ENCODE measurements at places on chromosomes 5 and 9.

GRCh38 chr9:136881691-136882108, 4.6 kb upstream of the TRAF2 start:
- no peak for DNase-seq

DNA sequence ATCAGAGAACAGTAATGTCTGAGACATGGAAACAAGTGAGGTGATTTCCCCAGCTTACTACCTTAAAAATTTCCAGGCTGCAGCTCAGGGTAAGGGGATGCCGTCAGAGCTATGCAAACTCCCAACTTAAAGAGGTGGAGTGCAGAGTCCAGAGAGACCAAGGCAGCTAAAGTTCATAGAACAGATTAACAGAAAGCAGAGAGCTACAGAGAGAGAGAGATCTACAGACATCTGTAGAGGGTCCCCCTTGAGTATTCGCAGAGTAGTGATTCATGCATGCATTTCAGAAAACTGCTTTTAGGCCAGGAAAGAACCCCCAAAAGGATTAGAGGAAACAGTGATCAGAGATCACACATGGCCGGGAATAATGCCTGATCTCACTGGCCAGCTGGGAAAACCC, 306.2 kb upstream of the PUM3 start:
- DNase-seq, result no peak

- DNase-seq, result no peak
Measured at GRCh38 chr9:8489835-8490234, 690.3 kb upstream of the DMAC1 start.

- no peak for DNase-seq
Measured at GRCh38 chr9:137965177-137965795, 87.7 kb downstream of the CACNA1B start.

GRCh38 chr9:7370381-7370780, 429.2 kb downstream of the DMAC1 start:
- no peak for DNase-seq

GRCh38 chr9:20187318-20187717, 398.5 kb upstream of the SLC24A2 start:
- no peak for DNase-seq

DNA sequence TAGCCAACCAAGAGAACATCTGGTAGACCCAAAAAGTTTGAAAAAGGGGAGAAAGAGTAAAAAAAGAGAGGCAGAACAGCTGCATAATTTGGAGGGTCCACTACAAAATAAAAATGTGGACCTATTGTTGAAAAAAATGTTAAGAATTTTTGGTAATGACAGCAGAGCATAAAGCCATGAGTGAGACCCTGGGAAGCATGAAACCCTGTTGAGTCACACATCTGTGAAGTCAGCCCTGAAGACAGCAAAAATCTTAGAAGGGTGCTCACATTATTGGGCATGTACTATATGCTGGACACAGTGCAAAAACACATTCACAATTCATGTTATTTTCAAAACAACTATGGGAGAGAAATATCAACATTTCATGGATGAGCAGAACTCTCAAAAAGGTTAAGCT, 56.4 kb upstream of the LIFR start:
- DNase-seq, result no peak

GRCh38 chr9:4563105-4563504, 72.8 kb downstream of the SLC1A1 start:
- DNase-seq, result no peak

GRCh38 chr9:89674667-89675057, 69.8 kb downstream of the GADD45G start:
- no peak for DNase-seq

GRCh38 chr5:86838083-86838482, 220.3 kb downstream of the COX7C start:
- no peak for DNase-seq

DNA sequence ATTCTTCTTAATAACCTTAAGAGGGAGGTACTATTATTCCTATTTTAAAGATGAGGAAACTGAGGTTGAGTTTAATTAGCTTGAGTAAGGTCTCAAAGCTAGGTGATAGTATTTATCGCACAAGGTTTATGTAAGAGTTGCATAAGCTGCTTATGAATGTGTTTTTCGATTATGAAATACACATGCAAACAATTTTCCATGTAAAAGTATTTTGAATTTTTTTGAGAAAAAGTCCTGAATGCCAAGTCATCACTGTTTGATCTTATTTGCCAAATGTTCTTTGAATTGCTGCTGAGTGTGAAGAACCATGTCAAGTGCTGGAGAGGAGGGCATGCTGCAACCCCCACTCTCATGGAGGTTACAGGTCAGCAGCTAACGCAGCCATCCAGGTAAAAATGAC, 174.4 kb downstream of the CARTPT start:
- DNase-seq, result no peak

DNA sequence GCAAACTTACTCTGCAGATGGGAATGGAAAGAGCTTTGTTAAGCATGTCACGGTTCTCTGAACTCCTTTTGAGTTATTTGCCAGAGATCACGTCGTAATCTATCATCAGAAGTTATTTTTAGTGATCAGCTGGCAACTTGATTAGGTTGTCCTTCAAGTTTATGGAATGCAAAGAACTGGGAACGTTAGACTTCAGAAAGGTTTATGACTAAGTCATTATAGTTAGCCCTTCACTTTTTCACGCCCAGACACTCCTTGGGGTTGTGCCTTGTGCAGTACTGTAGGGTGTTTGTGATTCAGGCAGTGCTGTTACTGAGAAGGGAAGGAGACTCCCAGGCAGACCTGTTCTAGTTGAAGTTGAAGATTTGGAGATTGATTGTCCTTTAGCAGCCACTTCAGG, 26.8 kb upstream of the PHF2 start:
- DNase-seq, result no peak

- no peak for DNase-seq
Measured at GRCh38 chr9:123645762-123646161, 284.2 kb downstream of the DENND1A start.

DNA sequence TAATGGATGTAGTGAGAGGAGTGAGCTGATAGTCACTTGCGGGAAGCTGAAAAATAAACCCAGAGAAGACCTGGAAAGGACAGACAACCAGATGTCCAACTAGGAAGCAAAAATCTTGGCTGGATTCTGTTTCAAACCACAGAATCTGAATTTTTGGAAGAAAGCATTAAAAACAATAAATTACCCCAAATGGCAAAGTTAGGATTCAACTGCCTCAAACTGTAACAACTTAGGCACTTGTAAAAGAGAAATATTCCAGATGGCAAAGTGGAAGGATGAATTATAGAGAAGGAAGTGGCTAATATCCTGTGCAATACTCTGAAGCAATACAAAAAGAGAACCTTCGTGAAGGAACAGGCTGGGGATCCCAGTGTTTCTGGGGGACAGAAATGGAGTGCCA, 46.8 kb upstream of the SLIT3 start:
- no peak for DNase-seq

GRCh38 chr5:137613554-137614265, 114.6 kb upstream of the SPOCK1 start:
- no peak for DNase-seq

DNA sequence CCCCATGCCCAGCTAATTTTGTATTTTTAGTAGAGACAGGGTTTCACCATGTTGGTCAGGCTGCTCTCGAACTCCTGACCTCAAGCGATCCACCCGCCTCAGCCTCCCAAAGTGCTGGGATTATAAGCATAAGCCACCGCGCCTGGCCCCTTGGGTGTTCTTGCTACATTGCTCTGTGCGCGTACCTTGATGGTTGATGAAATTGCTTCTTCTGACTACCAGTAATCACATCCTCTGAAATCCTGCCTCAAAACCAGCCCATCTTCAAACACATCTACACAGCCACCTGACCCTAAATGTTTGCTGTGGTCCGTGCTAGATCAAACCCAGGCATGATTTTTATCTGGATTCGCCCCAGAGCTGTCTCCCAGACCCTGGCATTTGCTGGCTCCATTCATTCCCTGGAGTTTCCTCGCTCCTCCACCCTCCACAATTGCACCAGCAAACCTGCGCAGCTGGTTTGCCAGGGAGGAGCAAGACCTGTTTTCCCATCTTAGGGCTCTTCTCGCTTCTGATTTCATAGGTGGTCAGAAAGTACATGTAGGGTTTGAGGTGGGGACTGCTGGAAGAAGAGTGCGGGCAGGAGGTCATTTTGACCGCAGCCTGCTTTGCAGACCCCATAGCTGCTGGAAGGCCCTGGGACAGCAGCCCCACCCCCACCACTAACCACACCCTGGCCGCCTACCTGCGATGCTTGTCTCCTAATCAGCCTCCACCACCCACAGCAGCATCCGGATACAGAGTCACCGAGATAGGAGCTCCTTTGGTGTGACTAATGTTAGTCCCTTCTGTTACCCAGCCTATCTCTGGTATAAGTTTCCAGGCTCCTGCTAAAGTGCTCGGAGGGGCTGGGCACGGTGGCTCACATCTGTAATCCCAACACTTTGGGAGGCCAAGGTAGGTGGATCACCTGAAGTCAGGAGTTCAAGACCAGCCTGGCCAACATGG, 22.7 kb downstream of the SWI5 start:
- DNase-seq, result peak; percentile 40

GRCh38 chr5:43415935-43416802, 4.0 kb upstream of the CCL28 start:
- no peak for DNase-seq

GRCh38 chr9:82457298-82457697, 468.7 kb downstream of the SPATA31D1 start:
- DNase-seq, result no peak

DNA sequence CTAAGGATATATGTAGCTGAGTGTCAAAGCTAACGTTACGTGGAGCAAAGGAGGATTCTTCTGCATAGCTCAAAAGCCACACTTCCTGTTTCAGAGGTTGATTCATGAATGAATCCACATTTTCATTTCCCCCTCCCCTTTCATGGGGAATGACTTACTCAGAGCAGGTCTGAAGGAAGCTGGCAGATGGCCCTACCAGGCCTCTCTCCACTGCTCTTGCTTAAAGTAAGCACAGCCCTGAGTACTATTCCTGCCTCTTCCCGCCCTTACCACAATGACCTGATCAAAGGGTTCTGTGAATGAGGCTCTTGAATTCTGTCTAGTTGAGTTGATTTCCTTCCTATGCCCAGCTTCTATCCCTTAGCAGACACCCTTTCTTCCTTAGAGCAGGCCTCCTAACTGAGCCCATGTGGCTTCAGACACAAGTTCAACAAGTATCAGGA, 6.3 kb downstream of the IGIP start:
- peak; percentile 33 for DNase-seq

- no peak for DNase-seq
Measured at GRCh38 chr5:164345173-164345849, 839.9 kb downstream of the MAT2B start.

GRCh38 chr5:55850839-55851674, at the start of gene IL31RA:
IL31RA (plus strand) TSS chr5:55851357; CDS start chr5:55851571, 214 bp downstream.
- DNase-seq, result no peak

- DNase-seq, result no peak
Measured at GRCh38 chr9:35675204-35675603, 1.5 kb downstream of the CA9 start.

- DNase-seq, result no peak
Measured at GRCh38 chr5:13480834-13481233, 463.7 kb downstream of the DNAH5 start.

- no peak for DNase-seq
Measured at GRCh38 chr5:152470167-152470566, 65.1 kb upstream of the NMUR2 start.

GRCh38 chr5:38556088-38556598, 303 bp downstream of the LIFR start:
- no peak for DNase-seq

- no peak for DNase-seq
Measured at GRCh38 chr5:134626369-134627014, 6.1 kb downstream of the SAR1B start.

- no peak for DNase-seq
Measured at GRCh38 chr5:73630765-73631164, 4.8 kb downstream of the ARHGEF28 start.

DNA sequence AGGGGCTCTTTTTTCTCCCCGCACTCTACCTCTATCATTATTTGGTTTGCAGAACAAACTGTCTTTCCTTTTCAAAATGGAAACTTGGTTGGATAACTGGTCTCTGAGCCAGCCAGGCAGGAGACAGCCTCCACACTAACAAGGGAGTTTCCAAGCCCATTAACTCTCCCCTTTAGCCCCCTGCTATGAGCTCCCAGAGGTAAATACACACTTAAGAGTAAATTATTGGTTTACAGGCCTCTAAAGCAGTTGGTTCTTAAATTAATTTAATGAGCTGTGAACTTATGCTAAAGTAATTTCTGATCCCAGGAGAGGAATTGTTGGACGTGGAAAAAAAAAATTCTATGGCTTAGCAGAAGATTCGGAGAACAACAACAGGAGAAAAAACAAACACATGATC, 30.3 kb downstream of the EPB41L4A start:
- DNase-seq, result no peak

- no peak for DNase-seq
Measured at GRCh38 chr5:87594566-87594965, 181.8 kb upstream of the CCNH start.

DNA sequence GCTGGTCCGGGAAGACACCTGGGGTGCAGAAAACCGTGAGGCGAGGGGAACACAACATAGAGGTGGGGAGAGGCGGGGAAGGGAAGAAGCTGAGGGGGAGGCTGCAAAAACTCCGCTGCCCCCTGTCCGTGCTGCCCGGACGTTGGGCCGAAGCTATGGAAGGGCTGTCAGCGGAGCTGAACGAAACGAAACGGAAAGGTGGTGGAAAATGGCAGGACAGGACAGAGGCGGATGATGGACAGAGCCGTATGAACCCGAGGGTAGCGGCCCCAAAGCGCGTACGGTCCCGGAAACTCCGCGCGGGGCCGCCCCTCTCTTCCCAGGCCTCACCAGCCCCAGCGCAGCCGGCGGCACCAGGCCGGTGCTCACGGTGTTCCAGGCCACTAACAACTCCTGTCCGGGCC, 272 bp downstream of the ANAPC2 start:
- DNase-seq, result no peak

DNA sequence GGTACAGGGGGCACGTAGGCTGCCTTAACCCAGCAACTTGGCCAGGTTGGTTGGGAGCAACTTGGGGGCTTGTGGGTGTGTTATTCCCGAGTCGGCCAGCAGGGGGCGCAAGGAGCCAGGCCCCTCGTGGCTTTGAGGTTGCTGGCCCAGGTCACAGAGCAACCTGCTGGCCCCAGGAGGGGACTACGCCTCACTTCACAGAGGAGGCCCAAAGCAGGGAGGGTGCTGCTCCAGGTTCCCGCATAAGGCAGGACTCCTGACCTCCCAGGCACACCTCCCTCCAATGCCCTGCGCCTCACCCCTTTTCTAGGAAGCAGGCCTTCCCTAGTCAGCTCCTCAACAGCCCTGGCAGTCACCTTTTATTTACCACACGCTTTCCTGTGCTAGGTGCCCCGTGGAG, 18.1 kb downstream of the KYAT1 start:
- no peak for DNase-seq

GRCh38 chr5:181166812-181167733, 19.7 kb downstream of the OR2V2 start:
- no peak for DNase-seq
